ENCODE measurements at places on chromosomes 2 and 18.

DNA sequence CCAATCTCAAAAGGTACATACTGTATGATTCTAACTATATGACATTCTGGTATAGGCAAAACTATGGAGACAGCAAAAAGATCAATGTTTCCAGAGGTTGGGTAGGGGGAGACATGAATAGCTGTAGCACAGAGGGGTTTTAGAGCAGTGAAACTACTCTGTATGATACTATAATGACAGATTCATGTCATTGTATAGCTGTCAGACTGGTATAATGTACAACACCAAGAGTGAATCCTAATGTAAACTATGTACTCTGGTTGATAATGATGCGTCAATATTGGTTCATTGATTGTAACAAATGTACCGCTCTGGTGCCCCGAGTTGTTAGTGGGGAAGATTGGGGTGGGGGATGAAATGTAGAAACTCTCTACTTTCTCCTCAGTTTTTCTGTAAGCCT is 172.4 kb upstream of the SPOPL start:
- DNase-seq = no peak

DNA sequence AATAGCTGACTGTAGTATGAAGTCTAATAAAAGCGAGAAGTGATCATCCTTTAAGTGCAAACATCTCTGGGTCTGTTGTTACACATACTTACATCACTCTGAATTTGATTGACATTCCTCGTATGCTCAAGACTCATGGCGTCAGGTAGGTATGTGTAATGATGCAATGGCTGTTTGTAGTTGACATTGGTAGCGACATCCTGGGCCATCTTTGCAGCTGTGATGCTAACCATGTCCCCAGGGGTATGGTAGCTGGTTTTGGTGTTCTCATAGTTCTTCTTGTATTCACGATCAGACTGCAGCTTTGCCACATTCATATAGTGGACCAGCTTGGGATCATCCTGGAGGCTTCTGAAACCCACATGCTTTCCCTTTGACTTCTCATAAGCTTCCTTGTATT is 62.0 kb downstream of the NEB start:
- DNase-seq = no peak

- DNase-seq = no peak
Measured at GRCh38 chr18:78583739-78584458, 395.7 kb upstream of the SALL3 start.

GRCh38 chr2:112708968-112709367 is 11.9 kb upstream of the NT5DC4 start:
- DNase-seq = no peak

DNA sequence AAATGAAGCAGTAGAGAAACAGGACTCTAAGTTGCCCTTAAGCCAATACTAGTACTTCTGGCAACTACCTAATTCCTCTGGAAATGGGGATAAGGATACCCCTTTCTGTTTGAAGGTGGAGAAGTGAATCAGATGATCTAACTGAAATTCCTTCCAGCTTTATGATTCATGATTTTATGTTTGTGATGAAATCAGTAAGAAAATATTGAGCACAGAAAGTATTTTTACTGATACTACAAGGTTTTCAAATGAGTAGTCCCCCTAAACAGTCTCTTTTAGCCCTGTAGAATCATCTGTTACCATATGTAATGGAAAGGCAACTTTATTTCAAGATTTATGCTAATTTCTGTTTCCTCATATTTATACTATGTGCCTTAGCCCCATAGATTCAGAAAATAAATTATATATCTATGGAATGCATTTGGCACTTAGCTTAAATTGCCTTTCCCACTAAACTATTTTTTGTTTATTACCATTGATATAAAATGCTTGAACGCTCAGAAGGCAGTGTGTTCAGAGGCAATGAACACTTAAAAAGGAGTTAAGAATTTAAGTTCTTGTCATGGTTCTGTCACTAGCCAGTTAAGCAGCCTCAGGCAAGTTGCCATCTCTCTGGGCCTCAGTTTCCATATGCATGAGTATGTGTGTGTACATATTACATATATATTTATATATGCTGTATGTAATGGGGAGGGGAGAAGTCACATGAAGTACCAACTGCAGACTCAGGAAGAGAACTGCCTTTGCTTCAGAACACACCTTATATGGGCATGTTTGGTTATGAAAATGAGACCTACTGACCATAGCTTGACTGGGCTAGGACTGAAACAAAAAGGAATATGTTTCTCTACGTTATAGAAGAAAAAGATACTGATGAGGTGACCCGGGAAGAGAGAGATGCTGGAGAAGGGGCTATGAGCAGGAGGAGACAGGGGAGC is 97.7 kb downstream of the CDC42EP3 start:
- DNase-seq = peak; percentile 21

DNA sequence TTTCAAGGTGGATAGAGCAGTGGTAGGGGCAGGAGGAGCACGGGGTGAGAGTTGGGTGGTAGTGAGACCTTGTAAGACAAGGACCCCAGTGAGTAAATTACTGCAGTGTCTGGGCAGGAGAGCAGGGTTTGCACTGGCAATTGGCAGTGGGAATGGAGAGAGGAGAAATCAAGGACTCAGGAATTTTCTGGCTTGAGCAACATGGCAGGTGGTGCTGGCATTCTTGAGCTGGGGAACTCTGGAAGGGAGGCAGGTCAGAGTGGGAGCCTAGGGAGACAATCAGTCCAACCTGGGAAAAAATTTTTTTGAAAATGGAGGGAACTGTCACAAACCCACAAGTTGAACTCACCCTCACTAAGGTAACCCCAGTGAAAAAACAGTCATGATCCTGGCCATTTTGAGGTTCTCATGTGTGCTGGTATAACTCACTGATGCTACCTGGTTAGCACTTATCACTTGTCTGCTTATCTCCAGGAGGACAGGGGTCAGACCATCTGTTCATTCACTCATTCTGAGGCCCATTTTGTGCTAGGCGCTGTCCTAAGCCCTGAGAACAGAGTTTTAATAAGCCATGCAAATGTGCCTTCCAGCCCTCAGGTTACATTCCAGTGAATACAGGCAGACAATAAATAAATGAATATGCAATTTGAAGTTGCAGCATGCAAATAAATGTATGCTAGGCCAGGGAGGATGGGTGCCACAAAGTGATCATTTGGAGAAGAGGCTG is 92.2 kb upstream of the SEC11C start:
- no peak for DNase-seq

GRCh38 chr2:159921752-159922404 is 123.9 kb upstream of the CD302 start:
- peak; percentile 38 for DNase-seq

- DNase-seq = no peak
Measured at GRCh38 chr2:226216575-226216974, 583.0 kb downstream of the IRS1 start.

- DNase-seq = no peak
Measured at GRCh38 chr18:61448316-61448715, 115.1 kb downstream of the CDH20 start.

DNA sequence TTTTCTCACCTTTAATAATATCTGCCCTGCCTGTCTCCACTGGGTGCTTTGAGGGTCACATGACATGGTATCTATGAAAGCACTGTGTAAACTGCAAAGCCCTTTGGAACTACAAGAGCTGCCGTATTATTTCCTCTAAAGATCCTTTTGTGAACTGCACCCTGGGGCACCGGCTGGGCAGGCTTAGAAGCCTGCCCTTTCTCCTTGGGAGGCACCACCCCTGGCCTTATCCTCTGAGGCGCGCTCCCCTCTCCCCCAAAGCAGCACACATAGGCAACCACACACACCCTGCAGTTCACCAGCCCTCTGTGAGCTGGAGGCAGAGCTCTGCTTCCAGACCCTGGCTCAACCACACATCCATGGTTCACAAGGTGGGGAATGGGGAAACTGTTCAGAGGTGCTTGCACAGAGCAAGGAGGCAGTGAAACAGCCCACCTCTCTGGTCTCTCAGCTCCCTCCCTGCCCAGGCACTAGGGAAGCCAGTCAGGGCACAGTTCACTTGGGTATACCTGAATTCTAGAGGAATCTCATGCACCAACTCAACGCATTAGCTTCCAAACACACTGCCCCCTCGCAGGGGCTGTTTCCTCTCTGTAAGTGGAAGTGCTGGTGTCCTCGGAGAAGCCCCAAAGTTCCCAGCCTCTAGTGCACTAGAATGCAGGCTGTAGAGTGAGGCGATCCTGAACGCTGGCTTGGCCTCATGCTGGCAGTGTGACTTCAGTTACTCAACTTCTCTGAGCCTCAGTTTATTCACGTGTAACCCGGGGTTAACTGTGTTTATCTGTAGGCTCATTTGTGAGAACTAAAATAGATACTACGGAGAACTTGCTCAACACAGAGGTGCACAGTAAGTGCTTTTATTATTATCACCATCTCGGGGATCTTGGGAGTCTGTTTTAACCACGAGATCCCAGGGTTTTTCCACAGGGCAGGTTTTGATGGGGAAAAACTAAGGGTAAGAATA is 11.0 kb downstream of the SIGLEC15 start:
- no peak for DNase-seq

- peak; percentile 74 for DNase-seq
Measured at GRCh38 chr2:106161938-106162820, 31.9 kb downstream of the UXS1 start.

- DNase-seq = no peak
Measured at GRCh38 chr2:41116106-41116797, 664.4 kb upstream of the SLC8A1 start.

DNA sequence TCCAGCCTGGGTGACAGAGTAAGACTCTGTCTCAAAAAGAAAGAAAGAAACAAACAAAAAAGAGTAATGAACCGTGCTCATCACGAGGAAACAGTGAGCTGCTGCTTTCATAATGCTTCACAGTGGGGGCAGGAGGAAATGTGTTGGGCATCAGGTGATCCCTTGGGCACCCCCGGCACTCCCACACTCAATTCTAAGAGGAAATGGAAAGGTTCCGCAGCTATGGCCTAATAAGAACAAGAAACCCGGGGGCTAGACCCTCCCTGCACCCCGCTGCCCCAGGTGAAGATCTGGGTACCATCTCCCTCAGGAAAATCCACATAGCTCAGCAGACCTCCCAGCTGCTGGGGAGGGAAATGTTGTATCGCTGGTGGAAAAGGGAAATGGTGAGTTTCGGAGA is 118.9 kb downstream of the LPIN1 start:
- DNase-seq = no peak

- DNase-seq = no peak
Measured at GRCh38 chr18:30527226-30527625, 515.3 kb downstream of the DSC3 start.

- DNase-seq = no peak
Measured at GRCh38 chr18:2920027-2920426, 73.2 kb downstream of the EMILIN2 start.

DNA sequence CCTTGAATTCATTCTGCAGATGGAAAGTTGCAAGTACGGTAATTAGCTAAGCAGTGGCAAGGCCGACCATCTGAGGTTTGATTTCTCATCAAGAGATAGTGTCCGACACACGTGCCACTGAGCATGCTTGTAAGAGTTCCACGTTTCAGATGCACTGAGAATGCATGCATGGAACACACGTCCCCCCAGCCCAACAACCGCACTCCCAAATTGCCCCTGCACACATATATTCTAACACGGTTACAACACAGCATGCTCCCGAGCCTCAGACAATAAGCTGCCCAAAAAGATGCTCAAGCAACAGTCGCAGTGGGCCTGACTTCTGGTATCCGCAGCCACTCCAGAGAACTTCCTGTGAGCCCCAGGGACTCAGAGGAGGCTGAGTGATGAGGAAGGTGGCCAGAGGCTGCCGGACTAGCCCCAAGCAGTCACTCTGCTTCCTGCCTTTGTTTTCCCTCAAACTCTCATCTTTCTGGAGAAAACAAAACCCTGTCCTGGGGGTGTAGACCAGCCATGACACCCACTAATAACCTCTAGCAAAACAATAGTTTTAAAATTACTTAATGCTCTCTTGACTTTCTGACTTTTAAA is 204.0 kb downstream of the TGIF1 start:
- DNase-seq = no peak

GRCh38 chr2:241925277-241925676 is 55.7 kb downstream of the RTP5 start:
- DNase-seq = no peak

GRCh38 chr2:55111570-55112228 is 61.4 kb upstream of the RTN4 start:
- peak; percentile 60 for DNase-seq

GRCh38 chr2:220341014-220341413 is 713.6 kb downstream of the SLC4A3 start:
- no peak for DNase-seq

GRCh38 chr18:32542221-32542798 is 71.6 kb upstream of the GAREM1 start:
- peak; percentile 60 for DNase-seq

DNA sequence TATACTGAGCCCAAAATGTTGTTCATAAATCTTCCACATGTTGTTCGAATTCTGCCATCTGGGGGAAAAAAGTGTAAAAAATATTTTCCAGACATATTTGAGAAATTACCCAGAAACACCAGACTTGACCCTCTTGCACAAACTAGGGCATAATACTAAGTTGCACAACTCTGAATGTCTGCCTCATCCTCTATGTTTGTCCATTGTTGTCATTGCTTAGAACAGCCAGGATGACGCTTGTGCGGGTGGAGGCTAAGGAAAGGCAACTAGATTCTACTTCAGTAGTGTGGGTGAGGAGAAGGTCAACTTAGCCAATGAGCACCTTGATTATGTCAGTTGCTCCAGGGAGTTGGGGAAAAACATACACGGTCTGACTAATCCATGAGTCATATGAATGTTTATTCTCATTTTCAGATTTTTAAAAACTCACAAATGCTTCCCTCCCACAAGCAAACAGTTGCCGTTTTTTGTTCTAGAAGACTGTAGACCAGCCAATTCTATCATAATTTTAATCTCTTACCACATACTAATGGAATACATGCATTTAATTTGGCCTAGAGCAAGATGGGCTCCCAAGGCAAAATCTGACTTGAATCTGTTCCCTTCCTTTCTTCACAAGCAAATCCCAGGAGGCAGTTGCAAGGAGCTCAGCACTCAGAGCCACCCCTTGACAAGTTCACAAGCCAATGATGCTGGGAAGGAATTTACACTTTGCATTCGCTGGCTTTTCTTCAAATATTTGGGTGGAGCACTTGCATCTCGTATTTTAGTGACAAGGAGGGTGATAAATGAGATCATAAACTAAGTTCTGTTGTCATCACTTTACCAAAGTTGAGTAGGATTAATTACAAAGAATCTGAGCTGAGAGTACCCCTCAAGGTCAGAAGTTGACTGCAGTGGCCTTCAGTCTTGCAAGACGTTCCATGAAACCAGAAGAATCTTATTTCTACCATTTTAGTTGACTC is 163.2 kb upstream of the TWIST2 start:
- DNase-seq = peak; percentile 78

DNA sequence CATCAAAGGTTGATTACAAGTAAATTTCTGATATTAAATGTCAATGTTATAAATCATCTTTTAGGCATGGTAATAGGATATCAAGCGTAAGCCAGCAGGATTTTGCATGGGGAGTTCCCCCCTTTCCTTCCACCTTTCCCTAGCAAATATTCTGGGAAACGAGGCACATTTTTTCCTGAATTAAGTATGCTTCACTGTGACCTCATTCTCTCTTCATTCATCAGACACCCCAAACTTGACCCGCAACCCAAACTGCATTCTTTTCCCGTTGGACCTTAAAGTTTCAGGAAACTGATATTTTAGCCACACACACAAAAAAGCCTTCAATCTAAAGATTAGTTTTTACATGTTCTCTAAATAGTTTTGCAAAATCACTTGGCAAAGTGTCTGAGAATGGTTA is 214.5 kb upstream of the CTAGE1 start:
- no peak for DNase-seq
